ENCODE measurements at places on chromosomes 1 and 21. TPM values are rescaled to one million over a fixed set of nuclear protein-coding genes. Genes with fewer than 3 reads are reported as not detected.

Gene CHIA
- not detected for total RNA-seq

Gene STIL
- total RNA-seq = 0.42 TPM

- DNase-seq = no peak
Measured at GRCh38 chr1:5393603-5394002, 598.6 kb downstream of the NPHP4 start.

- no peak for DNase-seq
Measured at GRCh38 chr1:52574594-52574993, 21.7 kb upstream of the TUT4 start.

GRCh38 chr1:152565535-152566215, 905 bp downstream of the LCE3E start:
- DNase-seq = no peak

GRCh38 chr1:53732409-53732808, 6.6 kb downstream of the GLIS1 start:
- DNase-seq = no peak

DNA sequence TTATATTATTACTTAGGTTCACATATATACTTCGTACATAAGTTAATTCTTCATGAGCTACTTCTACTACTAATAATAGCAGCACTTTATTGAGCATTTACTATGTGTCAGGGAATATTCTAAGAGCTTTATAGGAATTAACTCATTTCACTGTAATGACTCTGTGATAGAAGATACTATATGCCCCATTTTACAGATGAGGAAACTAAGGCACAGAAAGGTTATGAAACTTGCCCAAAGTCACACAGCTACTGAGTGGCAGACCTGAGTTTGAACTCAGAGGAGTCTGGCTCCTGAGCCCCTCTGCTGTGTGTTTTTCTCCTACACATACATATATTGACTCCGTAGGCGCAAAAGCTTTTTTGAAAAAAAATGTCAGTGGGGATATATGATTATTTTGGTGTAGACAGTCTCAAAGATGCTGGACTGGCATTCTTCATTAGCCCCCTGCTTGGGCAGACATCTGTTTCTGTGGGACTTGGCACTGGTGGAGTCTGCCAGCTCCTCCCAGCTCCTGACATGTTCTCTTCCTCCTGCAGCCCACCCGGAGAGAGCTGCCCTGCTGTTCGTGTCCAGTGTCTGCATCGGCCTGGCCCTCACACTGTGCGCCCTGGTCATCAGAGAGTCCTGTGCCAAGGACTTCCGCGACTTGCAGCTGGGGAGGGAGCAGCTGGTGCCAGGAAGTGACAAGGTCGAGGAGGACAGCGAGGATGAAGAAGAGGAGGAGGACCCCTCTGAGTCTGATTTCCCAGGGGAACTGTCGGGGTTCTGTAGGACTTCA, 70.9 kb downstream of the TCP10L start:
- no peak for DNase-seq

DNA sequence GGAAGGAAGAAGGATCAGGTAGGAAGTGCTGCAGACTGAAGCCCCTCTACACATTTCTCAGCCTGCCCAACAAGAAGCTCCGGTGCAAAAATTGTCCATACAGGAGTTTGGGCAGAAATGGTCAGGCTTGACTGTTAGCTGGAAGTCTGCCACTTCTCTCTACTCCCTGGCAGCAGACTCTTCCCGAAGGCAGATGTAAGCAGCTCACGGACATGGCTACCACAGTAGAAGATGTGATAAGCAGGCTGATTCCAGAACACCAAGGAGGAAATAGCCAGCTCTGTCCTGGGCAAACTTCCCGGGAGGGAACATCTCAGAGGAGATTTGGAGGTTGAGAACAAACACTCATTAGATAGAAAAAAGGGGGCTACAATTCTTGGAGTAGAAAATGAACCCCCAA, 52.6 kb downstream of the TRABD2B start:
- no peak for DNase-seq

Measured in left ventricle myocardium superior (tissue), 1 donor.